Posterior cingulate gyrus (tissue), 11 donors: ENCODE measurements at places on chromosomes 5 and 9.

DNA sequence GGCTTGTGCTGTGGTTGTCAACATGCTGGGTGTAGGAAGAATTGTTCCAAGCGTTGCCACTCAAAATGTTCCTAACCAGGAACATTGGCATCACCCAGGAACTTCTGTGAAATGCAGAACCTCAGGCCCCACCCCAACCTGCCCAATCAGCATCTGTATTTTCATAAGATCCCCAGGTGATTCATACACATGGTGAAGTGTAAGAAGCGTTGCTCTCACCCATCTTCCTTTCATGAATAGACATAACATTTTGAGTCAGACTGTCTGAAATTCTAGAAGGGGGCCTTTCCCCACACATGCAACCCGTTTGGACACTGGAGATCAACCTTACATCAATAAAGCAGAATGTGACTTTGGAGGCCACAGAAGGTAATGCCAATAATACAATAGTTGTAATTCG, 9.3 kb upstream of the AFAP1L1 start:
- no peak for DNase-seq

- no peak for DNase-seq
Measured at GRCh38 chr5:133362438-133362837, 249.9 kb downstream of the FSTL4 start.

DNA sequence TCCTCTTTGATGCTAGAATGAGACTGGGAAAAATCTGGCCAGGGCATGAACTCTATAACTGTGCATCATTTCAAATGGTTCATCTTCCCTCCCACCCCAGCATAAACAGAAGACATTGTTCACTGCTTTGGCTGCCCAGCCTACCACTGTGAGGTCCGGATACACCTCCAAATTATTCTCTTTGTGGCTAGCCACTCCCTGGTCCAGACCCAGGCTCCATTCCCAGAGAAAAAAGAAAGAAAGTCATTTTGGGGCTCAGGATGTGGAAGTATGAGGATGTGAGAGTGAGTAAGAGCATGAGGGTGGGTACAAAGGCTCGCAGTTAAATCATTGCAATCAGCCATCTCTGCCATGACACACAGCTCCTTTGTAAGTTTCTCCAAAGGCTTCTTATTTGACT, 559.2 kb downstream of the PSAT1 start:
- no peak for DNase-seq

DNA sequence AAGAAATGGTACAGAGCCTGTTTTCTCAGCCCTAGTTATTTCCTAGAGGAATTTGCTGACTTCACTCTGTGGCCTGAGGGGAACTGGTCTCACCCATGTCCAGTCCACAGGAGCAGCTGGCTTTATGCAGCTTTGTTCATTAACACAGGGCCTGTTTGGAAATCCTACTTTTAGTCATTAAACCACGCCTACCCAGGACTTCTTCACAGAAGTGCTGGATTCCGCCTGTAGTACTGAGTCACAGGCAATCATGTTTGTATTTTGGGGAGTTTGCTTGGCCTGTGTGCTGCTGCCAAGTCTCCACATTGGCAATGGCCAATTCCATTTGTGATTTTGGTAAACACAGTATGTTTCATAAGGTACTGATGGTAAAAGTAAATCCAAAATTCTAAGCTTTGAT, 52.8 kb downstream of the CTNND2 start:
- DNase-seq = no peak

DNA sequence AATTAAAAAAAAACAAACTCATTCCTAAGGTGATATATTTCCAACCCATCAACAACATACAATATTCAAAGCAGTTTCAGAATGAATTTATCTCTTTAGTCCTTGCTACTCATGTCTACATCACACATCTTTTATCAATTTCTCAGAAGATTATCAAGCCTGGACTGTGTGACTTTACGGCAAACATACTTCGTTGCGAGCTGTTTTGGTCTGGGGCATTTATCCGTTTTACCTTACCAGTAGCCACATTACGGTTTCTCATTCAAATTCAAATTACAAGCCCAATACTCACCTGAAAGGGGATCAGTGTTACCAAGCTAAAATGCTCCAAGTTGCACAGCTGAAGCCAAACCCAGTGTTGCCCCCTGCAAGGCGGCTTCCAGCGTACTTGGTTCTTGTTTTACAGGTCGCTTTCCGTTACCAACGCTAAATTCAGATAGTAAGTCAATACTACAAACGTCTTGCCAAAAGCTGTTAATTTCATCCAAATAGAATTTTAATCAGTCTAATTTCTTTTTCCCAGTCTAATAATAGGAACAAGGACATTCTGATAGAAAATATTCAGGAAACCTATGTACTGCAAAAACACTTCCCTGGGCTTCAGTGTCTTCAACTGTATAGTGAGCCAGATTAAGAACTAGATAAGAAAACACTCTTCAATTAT, 1.8 kb downstream of the HNRNPH1 start:
- peak; percentile 23 for DNase-seq
